ENCODE measurements at places on chromosomes 2 and 18.
A peak's percentile ranks its signal among the peaks of the same experiment; 100 is the strongest.

DNA sequence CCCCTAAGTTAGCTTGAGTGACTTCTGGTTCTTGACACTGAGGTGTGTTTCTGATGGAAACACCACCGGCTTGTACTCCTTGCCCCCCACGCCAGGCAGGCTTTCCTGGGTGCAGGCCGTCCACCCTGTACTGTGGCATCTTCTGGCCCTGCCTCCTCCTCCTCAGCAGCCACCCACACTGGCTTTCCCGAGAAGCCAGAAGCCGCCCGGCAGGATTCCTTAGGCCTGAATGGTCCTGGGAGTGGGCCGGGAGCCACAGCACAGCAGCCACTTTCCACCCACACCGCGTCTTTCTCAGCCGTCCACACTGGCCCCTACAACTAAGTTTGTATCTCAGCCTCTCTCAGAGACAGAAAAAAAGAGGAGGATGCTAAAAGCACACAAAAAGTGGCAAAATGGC, 2.1 kb upstream of the HSBP1L1 start:
- DNase-seq = no peak

DNA sequence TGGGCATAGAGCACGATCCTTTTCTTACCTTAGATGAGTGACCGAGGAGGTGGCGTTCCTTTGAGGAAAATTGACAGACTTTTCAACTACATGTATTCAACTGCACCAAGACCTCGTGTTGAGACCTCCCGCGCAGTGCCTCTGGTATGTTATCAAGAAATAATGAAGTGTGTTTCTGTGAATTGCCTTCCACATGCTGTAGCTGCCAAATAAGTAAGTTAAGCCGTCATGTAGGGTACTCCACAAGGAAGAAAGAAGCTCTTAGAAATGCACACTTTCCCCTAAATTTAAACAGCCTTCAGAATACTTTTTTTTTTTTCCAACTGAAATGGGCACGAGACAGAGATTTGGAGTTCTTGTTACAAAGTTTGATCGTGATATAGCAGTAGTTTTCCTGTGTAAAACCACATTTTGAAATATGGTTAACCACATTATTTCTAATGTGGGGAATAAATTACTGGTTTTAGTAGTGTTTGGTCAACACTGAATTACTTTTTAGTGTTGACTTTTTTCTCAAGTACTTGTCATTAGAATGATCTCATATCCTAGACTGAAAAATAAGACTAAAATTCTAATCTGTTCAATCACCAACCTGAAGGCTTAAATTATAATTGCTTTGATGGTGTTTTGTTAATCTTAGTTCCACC, 30.5 kb downstream of the PDK1 start:
- DNase-seq = no peak

- DNase-seq = peak; percentile 79
Measured at GRCh38 chr2:207896525-207897285, 127.0 kb upstream of the FZD5 start.

DNA sequence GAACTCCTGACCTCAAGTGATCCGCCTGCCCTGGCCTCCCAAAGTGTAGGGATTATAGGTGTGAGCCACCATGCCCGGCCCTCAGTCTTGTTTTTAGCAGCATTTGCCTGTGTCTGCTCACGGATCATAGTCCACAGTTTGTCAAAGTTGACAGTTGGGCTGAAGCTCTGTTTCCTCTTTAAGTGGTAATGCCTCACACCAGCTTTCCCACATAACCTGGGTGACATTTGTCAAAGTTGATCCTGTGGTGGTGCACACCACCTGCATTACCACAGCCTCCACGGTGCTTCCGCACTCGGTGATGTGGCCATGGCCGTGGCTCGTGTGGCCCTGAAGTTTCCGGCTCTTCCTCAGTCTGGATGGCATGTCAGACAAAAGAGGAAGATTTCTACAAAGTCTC, 27.1 kb downstream of the RAB31 start:
- DNase-seq = no peak

GRCh38 chr18:12003894-12004293, 22.6 kb downstream of the IMPA2 start:
- no peak for DNase-seq

- DNase-seq = no peak
Measured at GRCh38 chr2:98436734-98437133, 7.9 kb upstream of the INPP4A start.

DNA sequence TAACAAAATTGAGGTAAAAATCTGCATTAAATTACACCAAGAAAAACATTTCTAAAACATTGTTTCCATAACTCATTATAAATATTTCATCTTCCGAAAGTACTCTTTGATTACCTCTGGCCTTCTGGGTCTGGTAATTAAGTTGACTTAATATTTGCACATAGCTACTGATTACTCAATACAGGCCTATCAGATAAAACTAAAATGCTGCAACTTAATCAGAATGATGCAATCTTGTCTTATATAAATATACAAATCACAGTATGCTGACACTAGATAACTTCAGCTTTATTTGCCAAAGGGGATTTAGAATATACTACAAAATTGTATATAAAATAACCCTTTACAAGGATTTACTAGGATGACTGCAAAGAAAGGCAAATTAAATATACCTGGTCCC, 49.3 kb downstream of the SLC35F5 start:
- DNase-seq = peak; percentile 78

GRCh38 chr2:113351375-113352355, 72.9 kb upstream of the PAX8 start:
- DNase-seq = no peak

DNA sequence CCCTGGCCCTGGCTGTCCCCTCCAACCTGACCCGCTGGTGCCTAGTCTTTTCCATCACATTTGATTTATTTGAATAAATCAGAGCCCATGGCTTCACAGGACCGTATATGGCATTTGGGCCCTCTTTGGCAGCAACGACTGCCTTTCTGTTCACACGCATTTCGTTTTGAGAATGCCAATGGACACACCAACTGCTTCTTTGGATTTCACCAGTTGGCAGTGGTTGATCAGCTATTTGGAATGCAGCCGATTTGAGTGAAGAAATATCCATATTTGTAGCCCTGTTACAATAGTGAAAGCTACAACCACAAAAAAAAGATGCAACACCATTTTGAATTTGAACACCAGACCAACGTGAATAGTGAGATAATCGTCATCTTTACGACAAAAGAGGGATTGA, 56.5 kb downstream of the GNAL start:
- no peak for DNase-seq

DNA sequence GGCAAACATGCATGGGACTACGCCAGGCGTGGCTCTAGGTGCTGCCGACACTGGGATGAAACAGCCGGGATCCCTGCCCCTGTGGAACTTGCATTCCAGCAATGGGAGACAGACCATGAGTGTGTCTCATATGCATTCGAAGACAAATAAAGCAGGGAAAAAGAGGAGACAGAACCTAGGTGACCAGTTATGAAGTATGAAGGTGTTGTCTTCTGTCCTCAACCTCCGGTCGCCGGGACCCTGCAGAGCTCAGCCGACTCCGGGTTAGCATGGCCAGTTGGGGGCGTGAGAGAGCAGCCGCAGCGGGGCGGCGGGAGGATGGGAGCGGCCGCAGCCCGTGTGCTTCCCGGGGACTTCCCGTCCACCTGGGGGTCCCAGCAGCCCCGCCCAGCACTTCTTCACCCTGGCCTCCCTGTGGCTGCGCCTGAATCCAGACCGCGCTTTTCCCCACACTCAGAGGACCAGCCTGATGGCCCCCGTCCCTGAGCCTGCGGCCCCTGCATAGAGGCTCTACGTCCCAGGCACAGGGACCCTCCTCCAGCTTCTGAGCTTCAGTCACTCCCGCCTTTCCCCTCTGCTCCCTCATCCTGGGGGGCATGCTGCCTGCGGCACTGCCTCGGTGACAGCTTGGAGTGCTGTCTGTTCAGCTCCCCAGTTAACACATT, 11.4 kb downstream of the ID2 start:
- DNase-seq = no peak

- DNase-seq = no peak
Measured at GRCh38 chr2:234992624-234993349, 41.0 kb downstream of the SH3BP4 start.

GRCh38 chr2:54955358-54956110, 94.7 kb downstream of the RTN4 start:
- no peak for DNase-seq

DNA sequence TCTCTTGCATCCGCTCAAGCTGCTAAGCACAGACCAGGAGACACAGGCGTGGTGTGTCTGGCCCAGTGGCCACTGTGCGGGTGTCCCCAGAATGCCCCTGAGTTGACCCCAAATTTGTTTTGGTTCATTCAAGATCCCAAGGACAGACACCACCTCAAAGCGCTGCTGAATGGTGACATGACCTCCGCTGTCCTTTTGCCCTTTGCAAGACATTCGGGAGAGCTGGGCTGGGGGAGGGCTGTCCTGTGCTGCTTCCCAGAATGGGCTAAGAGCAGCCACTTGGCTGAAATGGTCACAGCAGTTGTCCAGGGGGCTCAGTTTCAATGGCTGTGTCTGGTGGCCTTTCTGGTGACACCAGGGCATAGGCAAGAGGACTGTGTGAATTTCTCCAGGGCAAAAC, 84.1 kb downstream of the SMIM21 start:
- no peak for DNase-seq

- no peak for DNase-seq
Measured at GRCh38 chr2:118633371-118634018, 214.0 kb downstream of the EN1 start.

- no peak for DNase-seq
Measured at GRCh38 chr2:103252781-103253180, 490.9 kb downstream of the TMEM182 start.

GRCh38 chr2:167833294-167833693, 414.1 kb downstream of the STK39 start:
- DNase-seq = no peak

- no peak for DNase-seq
Measured at GRCh38 chr2:62968168-62968567, 82.5 kb upstream of the OTX1 start.

GRCh38 chr2:149666809-149667320, 79.3 kb upstream of the MMADHC start:
- no peak for DNase-seq

- DNase-seq = peak; percentile 13
Measured at GRCh38 chr18:7789856-7790552, 222.9 kb downstream of the PTPRM start.

DNA sequence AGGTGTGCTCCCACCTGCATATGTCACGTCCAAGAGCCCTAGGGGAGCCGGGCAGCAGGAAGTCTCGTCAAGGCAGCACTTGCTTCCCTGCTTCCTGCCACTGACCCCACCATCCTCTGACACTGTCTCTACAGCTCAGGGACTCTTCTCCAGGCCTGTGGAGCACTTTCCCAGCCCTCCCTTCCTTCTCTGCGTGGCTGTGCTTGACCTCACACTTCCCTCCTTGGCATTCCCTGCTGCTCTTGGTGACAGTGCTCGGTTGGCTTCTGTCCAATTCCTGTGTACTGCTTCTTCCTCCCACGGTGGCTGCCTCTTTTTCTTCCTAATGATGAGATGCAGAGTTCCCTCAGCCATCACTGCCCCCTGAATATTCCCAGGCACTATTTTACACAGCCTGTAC, 2.8 kb downstream of the CIDEA start:
- no peak for DNase-seq

- DNase-seq = no peak
Measured at GRCh38 chr2:239195318-239195871, 205.4 kb downstream of the HDAC4 start.

DNA sequence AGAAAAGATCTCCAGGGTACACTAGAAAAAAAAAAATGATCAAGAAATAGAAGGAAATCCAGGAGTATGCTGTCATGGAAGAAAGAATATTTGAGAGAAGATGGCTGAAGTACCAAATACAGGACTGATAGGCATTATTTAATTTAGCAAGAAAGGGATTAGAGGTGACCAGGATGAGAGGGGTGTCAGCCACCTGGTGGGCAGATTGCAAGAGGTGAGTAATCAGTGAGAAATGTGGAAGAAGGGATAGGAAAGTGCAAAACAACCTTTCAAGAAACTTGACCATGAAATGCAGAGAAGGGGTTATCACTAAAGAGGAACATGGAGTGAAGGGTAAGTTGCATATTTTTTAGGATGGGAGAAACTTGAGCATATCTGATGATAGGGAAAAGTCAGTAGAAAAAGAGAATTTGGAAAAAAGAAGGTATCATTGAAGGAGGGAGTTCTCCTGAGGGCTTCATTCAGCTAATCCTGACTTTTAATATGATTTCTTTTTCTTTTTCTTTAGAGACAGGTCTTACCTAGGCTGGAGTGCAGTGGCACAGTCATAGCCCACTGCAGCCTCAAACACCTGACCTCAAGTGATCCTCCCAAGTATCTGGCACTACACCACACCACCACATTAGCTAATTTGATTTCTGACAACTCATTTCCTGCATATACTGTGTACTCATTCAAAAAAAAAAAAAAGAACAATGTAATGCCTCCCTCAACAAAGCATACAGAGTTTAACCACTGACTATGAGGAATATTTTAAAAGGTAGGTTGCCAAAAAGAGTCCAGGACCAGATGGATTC, 101.3 kb downstream of the LRP2 start:
- no peak for DNase-seq

GRCh38 chr2:177000061-177000714, 212.4 kb upstream of the HNRNPA3 start:
- no peak for DNase-seq

GRCh38 chr18:73717570-73717969, 430.1 kb downstream of the FBXO15 start:
- no peak for DNase-seq

DNA sequence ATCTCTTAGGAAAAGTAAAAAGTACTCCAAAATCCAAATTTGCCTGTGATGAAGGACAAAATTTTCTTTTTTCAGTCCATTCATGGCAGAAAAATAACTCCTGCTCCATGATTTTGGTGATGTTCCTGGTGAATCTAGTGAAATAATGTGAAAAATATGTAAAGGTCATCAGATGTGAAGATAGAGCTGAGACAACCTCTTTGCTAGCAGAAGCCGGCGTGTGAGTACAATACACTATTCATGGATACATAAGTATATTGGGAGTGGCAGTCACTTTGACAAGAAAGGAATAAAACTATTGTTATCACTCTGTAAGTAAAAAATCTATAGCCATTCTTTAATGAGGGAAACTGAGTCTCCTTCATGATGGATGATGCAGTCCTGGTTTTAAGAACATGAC, 6.3 kb upstream of the SLC1A4 start:
- DNase-seq = no peak
